Osteocyte (in vitro differentiated cells): ENCODE measurements at places on chromosomes 5 and 9. TPM values are rescaled to one million over a fixed set of nuclear protein-coding genes. Genes with fewer than 3 reads are reported as not detected.

Gene ADRA1B
- 4.0 and 4.6 TPM in 2 replicates for total RNA-seq

Gene ZFP2
- 1.2 and 1.7 TPM in 2 replicates for total RNA-seq

- no peaks in the 10 kb centered on the region for H3K27me3 ChIP-seq
- H3K27ac ChIP-seq = no peak overlapping the region
- peaks cover 4% of the 10 kb centered on the region for H3K36me3 ChIP-seq
- DNase-seq = no peak
- no peak overlapping the region for H3K4me3 ChIP-seq
- H3K4me1 ChIP-seq = peaks cover 23% of the 10 kb centered on the region
Measured at GRCh38 chr5:96673127-96673526, 11.0 kb downstream of the CAST start.

Gene THBS4
- total RNA-seq = 1.4 and 1.5 TPM in 2 replicates

DNA sequence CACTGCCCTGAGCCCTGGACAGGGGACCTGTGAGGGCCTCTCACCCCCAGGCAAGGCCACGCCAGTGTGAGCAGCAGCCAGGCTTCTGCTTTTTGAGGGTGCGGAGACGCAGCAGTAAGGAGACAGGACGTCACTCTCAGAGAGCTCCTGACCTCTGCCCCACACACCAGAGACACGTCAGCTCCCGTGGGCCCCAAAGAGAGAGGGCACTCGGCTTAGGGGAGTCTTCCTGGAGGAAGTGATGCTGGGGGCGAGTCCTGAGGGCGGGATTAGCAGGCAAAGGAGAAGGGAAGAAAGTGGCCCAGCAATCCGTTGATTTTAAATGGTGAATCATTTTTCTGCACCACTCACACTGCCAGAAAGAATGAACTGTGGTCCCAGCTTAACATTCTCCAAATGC lies 24.0 kb upstream of the SLC9A3 start:
- no peaks in the 10 kb centered on the region for H3K36me3 ChIP-seq
- H3K4me3 ChIP-seq = no peak overlapping the region
- H3K27me3 ChIP-seq = peaks cover 18% of the 10 kb centered on the region
- H3K27ac ChIP-seq = no peak overlapping the region
- no peak for DNase-seq

DNA sequence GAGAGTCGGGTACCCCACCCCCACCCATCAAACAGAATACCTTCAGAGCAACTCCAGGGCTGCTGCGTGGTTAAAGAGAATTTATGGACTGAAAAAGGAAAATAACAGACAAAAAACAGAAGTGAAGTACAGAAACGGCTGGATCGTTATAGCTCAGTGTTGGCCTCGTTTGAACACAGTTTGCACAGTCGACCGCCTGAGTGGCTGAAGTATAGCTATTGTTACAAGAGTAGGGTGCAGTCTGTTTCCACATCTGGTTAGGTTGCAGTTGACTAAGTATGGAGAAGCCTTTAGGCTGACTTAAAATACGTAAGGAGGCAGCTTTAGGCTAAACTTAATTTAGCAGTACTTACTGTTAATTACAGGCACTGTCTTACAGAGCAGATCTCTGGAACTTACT lies 121.2 kb downstream of the GCNT1 start:
- peak; percentile 17 for DNase-seq
- no peak overlapping the region for H3K4me3 ChIP-seq
- H3K27me3 ChIP-seq = no peaks in the 10 kb centered on the region
- no peaks in the 10 kb centered on the region for H3K36me3 ChIP-seq
- no peak overlapping the region for H3K27ac ChIP-seq

DNA sequence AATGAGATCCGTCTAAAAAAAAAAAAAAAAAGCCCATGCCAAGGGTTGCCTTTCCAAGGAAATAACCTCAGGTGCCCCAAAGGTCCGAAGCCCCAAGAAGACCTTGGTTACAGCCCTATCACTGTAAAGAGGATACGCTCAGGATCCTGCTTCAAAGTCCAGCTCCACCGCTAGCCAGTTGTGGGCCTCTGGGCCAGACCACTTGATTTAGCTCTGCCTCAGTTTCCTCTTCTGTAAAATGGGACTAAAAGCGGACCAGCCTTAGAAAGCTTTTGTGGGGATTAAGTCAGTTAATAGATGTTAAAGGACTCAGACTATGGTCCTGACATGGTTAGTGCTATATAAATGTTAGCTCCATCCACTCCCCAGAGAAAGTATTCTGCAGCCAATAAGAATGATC lies 48.7 kb upstream of the ORM1 start:
- peaks cover 23% of the 10 kb centered on the region for H3K4me1 ChIP-seq
- H3K27ac ChIP-seq = no peak overlapping the region

Gene FAM221B
- not detected in 2 replicates for total RNA-seq

- no peaks in the 10 kb centered on the region for H3K4me1 ChIP-seq
- H3K27ac ChIP-seq = no peak overlapping the region
- H3K36me3 ChIP-seq = no peaks in the 10 kb centered on the region
- no peaks in the 10 kb centered on the region for H3K27me3 ChIP-seq
Measured at GRCh38 chr9:118017607-118018122, 313.5 kb downstream of the TLR4 start.
